ENCODE measurements at places on chromosomes 4 and X.

- DNase-seq: no peak
Observed at GRCh38 chrX:65196758-65197360, 220.6 kb upstream of the ZC4H2 start.

GRCh38 chr4:19971829-19972228 lies 279.9 kb upstream of the SLIT2 start:
- no peak for DNase-seq

DNA sequence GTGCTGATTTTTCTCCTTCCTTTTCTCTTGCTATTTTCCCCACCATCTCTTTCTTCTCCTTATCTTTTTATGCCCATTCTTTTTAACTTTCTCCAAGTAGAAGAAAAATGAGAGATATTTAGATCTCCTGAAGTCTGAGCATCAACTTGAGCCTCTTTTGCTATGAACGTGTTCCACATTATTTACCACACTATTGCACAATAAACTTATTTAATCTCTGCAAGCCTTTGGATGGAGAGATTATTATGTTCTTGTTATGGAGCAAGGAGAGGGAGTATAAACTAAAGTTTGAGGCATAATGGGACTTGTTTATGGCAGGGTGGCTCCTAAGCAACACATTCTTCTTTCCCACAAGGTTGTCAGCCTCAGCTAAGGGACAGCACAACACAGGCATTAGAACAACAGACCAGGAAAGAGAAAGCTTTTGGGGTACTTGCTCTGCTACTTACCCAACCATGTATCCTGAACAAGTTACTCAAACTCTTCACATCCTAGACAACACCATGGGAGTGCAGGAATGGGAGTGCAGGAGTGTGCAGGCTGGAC lies 365.5 kb upstream of the BOD1L1 start:
- DNase-seq: no peak

DNA sequence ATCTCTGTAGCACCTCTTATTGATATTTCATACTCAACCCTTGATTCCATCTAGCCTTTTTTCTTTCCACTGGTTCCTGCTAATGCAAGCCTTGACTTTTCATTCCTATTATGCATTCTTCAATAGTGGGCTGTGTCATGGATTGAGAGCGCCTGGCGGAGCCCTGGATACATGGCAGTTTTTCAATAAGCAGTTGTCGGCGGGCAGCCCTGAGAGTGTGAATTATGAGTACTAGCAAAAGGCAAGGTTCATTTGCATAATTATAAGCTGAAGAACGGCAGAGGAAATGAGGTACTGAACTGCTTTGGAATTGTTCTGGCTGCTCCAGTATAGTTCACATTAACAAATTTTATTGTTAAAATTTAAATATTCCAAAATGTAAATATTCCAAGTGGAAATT lies 339.7 kb upstream of the VCX start:
- no peak for DNase-seq

- DNase-seq: no peak
Observed at GRCh38 chrX:115564243-115564642, 3.3 kb downstream of the PLS3 start.

- no peak for DNase-seq
Observed at GRCh38 chr4:52946855-52947254, 84.7 kb downstream of the RASL11B start.

DNA sequence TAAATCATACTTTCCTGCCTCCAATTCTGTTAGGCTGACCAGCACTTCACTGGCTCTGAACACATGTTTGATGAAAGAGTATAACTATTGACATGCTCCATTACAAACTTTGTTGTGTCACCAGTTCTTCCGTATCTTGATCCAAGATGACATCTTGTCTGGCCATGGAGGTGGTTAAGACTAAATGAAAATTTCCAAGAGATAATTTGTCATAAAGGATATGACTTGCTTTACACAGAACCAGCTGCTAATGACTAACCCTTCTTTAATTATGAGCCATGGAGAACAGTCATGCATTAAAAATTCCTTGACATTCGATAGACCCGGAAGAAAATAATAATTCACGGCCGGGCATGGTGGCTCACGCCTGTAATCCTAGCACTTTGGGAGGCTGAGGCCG lies 17.7 kb upstream of the N4BP2 start:
- no peak for DNase-seq

All from activated T-cell treated with anti-CD3 and anti-CD28 coated beads, Interleukin-2, amount 50 U/mL, for 72 hours (primary cell).